ENCODE measurements at places on chromosomes 11 and 22.

GRCh38 chr11:2375341-2375853, 1.7 kb upstream of the CD81 start:
- no peak for DNase-seq

- DNase-seq: no peak
Observed at GRCh38 chr11:131790586-131790985, 420.2 kb downstream of the NTM start.

DNA sequence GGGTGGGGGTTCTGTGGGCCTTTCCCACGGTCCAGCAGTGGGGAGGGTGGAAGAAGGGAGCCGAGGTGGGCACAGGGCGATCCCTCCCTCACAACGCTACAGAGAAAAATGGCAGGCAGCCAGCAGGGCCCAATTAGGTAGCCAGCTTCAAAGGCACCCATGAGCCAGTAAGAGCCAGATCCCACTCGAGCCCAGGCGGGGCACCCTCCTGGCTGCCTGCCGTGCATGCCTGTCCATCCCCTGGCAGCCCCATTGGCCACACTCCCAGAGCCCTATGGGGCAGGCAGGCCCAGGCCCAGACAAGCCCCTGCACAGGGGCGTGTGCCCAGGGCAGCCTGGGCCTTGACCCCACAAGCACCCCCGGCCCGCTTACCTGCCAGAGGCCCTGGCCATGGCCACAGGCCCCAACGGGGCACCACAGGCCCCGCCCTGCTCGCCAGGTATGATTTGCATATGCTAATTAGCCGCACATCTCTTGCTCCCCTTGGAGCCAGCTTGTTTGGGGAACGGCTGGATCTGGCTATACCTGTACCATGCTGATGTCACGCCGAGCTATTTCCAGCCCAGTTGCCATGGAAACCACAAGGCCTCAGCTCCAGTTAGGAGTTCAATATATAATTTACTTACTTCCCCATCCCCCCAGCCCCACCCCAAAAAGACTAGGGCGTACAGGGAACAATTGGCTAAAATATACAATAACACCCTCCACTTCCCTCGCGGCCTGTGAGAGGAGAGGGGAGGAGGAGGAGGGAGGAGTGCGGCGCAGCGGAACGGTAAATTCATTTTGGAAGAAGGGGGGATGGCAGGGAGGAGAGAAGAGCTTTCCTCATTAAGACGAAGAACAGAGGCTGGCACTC, 47.5 kb upstream of the TCF20 start:
- DNase-seq: no peak

GRCh38 chr11:111846636-111847035, 24.7 kb downstream of the ALG9 start:
- no peak for DNase-seq
